ENCODE measurements at places on chromosomes 1 and 21.

DNA sequence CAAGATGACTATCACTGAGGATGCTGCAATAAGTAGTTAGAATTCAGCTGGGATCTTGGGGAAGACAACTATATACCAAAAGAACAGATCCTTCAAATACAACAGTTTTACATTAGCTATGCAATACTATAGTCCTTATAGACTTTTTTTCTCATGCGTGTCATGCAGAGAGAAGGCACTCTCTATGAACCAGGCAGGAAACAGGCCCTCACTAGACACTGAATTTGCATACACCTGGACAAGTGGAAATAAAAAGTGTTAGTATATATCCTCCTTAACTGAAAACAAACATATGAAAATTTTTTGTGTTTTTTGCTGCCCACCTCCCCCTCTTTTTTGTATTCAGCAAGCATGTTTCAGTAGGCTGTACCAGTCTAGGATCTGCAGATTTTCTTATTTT, 29.9 kb downstream of the TMCO1 start:
- DNase-seq = no peak

DNA sequence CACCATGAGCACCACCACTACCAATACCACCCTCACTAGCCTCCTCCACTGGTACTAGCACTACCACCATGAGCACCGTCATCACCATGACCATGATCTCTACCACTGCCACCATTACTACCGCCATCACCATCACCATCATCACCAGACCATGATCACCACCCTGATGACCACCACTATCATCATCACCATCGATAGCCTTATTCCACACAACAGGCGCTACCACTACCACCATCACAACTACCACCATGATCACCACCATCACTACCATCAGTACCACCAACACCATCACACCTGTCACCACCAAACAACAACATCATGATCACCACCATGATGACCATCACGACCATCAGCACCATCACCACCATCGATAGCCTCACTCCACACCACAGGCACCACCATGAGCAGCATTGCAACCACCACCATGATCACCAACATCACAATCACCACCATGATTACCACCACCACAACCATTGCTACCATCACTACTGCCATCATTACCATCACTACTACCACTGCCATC, 56.6 kb upstream of the CASZ1 start:
- no peak for DNase-seq

GRCh38 chr1:62687421-62687902, 724 bp downstream of the DOCK7 start:
- peak; percentile 12 for DNase-seq

DNA sequence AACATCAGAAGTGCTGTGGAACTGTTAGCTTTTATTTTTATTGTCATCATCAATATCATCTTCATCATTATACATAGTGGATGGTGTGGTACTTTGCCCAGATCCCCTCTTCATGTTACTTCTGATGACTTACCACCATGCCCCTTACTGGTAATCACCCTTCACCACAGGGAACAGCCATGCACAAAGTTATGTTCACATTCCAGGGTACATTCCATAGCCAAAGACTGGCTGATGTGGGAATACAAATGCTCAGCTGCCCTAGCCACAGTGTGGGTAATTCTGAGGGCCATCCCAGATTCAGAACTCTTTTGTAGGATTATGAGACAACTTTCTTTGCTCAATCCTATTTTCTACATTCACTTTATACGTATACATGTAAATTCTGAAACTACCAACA, 691.3 kb upstream of the CXADR start:
- no peak for DNase-seq

DNA sequence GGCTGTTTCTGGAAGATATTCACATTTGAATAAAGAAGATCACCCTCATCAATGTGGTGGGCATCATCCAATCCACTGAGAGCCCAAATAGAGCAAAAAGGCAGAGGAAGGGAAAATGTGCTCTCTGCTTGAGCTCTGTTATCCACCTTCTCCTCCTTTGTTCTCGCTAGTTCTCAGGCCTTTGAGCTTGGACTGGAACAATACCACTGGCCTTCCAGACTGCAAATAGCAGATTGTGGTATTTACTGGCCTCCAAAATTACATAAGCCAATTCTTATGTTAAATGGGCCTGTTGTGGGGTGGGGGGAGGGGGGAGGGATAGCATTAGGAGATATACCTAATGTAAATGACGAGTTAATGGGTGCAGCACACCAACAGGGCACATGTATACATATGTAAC, 219.3 kb downstream of the C1orf94 start:
- no peak for DNase-seq

GRCh38 chr1:239819096-239819495, 272.6 kb upstream of the FMN2 start:
- no peak for DNase-seq

GRCh38 chr1:209936125-209936524, 1.9 kb upstream of the SYT14 start:
- no peak for DNase-seq

GRCh38 chr1:5481889-5482288, 510.3 kb downstream of the NPHP4 start:
- DNase-seq = peak; percentile 21

DNA sequence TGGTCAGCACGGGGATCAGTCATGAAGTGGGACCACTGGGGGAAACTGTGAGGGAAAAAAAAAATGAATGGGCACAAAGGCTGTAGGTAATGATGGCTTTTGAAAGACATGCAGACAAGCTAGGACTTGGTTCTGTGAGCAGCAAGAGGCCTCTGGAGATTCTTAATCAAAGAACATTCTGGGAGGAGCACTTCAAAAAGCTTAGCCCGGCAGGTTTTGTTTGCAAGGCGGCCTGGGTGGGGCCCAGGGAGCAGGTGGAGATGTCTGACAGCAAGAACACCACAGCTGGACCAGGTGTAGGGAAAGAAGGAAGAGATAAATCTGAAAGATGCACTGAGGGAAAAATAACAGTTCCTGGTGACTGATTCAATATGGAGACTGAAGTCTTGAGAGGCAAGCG, 6.0 kb downstream of the TEX35 start:
- DNase-seq = no peak

GRCh38 chr1:185144233-185144632, 12.5 kb downstream of the TRMT1L start:
- DNase-seq = no peak

DNA sequence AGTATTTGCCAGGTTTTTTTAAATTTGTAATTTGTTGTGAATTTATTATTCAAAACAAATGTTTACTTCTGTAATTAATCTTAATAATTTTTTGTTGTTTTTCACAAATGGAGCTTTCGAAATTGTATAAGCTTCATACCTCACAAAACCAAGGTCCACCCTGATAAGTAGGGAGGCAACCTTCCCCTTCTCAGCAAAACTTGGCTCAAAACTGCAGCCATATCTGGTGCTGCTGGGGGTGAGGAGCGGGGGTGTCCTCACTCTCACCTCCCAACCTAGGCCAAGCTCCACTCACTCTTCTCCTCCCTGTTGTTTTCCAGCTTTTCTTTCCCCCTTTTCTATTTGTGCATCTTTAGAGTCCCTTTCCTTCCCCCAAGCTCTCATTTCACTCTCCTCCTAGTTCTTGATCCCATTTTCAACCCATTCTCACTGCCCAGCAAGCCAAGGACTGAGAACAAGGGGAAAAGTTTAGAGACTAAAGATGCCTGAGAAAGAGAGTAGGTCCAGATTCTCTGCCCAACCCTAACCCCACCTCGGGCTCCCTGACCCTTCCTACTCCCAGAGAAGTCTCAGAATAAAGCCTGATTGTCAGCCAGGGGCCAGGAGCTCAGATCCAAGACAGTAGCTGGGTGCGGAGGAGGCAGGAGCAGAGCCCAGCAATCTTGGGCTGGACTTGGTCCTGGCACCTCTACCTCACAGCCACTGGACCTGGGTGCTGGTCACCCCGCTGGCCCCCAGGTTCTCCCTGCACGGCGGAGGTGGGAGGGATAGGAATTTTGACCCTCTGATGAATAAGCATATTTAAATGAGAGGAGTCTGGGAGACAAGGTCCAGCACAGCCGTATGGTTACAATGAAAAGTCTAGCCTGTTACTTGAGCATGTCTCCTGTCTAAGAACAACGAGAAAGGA, 8.3 kb upstream of the CFAP45 start:
- no peak for DNase-seq

GRCh38 chr1:17001760-17002523, 9.8 kb downstream of the ATP13A2 start:
- DNase-seq = no peak

DNA sequence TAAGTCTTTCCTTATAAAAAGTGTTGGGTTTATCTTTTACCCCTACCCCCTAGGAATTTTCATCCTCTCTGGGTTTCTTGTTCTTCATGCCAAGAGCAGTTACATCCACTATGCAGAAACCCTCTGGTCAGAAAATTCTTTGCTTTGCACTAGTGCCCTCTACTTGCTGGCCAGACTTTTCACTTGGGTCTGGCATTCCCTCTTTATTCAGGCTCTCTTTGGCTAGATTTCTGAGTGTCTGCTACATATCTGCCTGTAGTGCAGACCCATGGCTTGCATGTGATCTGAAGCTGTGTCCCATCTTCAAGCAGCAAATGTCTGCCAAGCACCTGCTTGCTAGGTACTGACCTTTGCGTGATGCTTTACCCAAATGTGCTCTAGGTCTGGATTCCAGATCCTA, 237.0 kb downstream of the GPATCH2 start:
- no peak for DNase-seq

DNA sequence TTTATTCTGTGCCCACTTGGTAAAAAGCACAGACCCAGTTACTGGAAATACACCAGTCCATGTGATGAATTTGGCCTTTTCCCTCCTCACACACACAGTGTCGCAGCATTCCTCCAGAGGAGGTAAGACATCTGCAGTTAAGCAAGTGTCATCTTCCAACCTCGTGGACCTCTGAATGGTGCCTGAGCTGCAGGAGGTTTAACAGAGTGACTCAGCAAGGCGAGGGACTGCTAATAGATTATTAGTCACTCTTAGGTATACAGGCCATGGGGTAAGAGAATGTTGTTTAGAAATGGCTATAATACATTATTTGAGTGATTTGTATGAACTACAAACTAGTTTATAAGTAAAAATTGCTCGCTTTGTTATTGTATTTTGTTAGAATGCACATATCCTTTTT, 8.6 kb upstream of the LRRC8B start:
- no peak for DNase-seq

DNA sequence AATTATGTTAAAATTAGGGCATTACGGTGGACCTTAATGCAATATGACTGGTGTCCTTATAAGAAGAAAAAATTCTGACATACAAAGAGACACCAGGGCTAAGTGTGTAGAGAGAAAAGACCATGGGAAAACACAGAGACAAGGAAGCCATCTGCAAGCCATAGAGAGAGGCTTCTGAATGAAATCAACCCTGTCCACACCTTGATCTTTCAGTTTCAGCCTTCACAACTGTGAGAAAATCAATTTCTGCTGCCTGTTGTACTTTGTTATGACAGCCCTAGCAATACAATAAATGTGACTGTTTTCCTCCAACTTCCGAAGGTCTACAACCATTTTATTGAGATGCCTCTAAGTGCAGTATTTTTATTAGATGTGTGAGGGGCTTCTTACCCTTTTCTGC, 1407.2 kb downstream of the MRPL39 start:
- DNase-seq = no peak

GRCh38 chr1:162177126-162177525, 107.6 kb downstream of the NOS1AP start:
- DNase-seq = no peak

- DNase-seq = no peak
These were observed 439.6 kb upstream of the ADAMTS5 start for GRCh38 chr21:27406300-27407009.

DNA sequence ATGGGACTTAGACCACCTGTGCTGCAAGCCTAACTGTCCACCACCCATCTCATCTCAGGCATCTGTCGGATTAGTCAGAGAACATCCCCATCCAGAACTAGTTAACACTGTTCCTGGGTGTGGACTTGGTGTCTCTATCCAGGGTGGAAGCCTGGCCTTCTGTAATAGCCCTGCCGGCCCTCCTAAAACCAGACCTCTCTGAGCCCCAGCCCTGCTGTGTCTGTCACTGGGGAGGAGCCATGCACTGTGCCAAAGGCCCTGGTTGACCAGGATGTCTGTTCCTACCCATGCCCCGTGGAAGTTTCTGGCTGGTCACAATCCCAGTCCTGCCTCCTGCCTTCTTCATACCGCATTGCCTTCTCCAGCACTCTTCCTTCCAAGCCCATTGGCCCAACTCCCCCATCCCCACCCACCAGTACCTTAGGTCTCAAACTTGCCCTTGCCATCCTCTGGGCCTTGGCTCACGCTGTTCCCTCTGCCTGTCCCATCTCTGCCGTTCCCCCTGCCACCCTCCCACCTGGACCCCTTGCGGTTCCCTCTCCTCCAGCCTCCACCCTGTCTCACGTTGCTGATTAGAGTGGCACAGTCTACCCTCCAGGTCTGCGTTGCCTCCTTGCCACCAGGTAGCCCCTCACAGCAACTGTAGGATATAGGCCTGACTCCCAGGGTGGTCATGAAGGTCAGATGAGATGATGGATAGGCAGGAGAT, 105.6 kb downstream of the EPHB2 start:
- DNase-seq = no peak

DNA sequence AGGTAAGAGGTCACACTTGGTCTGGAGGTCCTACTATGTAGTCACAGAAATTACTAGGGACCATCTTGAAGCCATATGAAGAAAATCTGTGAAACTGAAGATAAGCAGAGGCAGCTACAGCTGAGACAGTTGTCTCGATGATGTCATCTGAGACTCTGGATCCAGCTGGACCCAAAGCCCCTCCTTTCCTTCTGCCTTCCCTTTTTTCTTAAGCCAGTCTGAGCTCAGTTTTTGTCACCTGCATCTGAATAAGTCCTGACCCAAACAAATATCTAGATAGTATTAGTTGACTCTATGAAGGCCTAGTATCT, 143.3 kb downstream of the ETS2 start:
- no peak for DNase-seq
